Fibroblast of skin of left biceps (primary cell): ENCODE measurements at places on chromosomes 6 and 20.

DNA sequence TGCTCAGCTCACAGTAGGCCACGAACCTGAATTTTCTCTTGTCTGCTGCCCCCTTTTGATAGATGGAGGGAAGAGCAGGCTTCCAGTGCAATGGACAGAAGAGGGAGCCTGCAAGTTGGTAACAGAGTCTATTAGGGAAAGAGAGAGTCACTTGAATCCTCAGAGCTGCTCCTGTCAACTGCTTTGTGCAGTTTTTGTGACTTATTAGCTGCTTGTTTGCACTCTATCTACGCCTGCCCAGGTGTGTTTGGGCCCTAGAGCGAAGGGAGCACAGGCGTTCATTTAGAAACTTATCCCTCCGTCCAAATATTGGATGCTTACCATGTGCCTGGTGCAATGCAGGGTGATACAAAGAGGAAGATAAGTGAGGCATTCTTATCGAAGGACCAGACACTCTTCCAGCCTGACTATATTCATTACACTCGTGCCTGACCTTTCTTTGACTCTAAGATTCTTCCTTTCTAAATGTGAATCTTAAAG lies 11.6 kb upstream of the SLC2A12 start:
- DNase-seq, result no peak

GRCh38 chr6:21842875-21843645 lies 249.5 kb downstream of the SOX4 start:
- no peak for DNase-seq

- peak; percentile 57 for DNase-seq
Measured at GRCh38 chr6:153167061-153167891, 36.2 kb upstream of the RGS17 start.

- DNase-seq, result no peak
Measured at GRCh38 chr6:44622956-44623355, 235.4 kb downstream of the CDC5L start.

DNA sequence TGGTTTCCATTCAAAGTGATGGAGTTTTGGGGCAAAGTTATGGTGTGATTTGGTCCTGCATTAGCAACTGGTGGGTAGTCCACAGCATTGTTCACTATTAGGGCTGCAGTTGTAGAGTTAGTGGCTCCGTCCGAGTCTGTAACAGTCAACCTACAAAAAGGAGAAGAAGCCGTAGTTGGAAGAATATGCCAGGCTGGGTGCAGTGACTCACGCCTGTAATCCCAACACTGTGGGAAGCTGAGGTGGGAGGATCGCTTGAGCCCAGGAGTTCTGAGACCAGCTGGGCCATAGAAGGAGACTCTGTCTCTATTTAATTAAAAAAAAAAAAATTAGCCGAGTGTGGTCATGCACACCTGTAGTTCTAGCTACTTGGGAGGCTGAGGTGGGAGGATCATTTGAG lies 69.5 kb downstream of the KIAA0319 start:
- no peak for DNase-seq

- DNase-seq, result no peak
Measured at GRCh38 chr6:82246802-82247504, 591 bp downstream of the IBTK start.

GRCh38 chr6:50543666-50544065 lies 169.7 kb upstream of the TFAP2D start:
- no peak for DNase-seq

GRCh38 chr20:1567392-1568162 lies 10.1 kb upstream of the SIRPD start:
- DNase-seq, result no peak

DNA sequence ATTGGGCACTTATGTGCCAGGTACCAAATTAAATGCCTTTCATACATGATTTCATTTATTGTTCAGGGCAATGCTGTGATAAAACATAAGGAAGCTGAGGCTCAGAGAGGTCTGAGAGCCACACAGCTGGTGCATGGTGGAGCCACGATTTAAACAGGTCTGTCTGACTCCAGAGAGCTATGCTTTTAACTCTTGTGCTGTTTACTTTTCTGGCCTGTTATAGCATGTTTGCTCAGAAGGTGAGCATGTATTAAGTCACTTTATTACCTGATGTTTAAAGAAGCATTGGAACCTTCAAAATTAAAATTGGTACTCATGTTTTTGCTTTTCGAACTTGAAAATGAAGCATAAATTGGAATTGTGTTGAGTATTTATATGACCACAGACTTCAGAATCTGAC lies 26.8 kb downstream of the MCM8 start:
- no peak for DNase-seq
